ENCODE measurements at places on chromosomes 3 and 15.

DNA sequence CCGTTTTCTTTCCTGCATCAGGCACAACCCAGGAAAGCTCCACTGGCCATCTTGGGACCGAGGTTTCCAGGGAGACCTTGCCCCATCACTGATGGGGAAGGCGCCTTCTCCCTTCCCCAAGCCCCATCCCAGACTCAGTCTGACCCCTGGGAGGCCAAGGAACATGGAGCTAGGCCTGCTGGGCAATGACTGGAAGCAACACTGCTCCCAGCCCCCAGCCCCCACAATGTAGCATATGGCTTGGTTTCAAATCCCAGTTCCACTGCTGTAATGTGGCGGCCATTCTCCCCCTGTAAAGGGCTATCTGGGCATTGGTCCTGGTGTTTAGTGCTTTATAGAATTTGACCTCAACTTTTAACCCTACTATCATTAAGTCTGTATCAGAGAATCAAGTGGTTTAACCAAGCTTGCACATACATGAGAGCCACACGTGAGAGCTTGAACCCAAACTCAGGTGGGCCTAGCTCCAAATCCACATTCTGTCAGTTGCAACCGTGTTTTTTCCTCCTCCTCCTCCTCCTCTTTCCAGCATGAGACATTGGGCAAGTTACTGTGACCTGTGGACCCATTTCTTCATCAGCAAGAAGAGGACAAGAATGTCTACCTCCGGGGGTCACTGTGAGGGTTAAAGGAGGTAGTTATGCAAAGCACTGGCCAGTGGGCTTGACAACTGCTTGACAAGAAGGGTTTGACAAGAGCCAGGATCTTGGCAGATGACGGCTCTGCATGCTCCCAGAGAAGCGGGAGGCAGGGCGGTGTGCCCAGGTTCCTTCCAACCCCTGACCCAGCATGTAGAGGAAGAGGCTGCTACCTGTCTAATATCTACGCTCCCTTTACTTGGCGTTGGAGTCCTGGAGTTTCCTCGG is 37.4 kb downstream of the KLHL25 start:
- DNase-seq = no peak

GRCh38 chr3:185915642-185916041 is 22.2 kb downstream of the TRA2B start:
- no peak for DNase-seq

- no peak for DNase-seq
These were observed 3.8 kb upstream of the MANF start for GRCh38 chr3:51381333-51381705.

DNA sequence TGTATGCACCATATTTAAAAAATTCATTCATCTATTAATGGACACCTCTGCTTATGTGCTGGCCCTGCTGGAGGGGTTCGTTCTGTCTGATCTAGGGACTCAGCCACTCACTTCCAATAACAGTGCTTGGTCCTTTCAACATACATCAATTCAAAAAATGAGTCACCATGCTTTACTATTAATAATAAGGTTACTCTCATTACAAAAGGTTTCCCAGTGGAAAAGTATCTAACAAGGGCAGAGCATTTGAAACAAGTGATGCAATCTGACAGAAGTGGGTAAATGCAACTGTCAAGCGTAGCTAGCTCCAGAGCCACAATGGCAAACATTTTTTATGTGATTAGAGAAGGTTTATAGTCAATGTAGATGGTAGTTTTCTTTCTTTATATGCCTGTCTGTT is 67.9 kb upstream of the TNIK start:
- DNase-seq = no peak

GRCh38 chr3:12454816-12455121 is 29.5 kb upstream of the TSEN2 start:
- DNase-seq = no peak

DNA sequence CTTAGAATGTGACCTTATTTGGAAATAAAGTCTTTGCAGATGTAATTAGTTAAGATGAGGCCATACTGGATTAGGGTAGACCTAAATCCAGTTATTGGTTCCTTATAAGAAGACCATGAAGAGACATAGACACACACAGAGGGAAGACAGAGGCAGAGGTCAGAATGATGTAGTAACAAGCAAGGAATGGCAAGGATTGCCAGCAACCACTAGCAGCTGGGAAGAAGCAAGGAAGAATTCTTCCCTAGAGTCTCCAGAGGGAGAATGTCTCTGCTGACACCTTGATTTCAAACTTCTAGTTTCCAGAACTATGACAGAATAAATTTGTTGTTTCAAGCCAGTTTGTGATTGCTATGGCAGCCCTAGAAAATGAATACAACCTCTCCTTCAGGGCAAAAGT is 116.7 kb downstream of the WDR76 start:
- peak; percentile 30 for DNase-seq

- no peak for DNase-seq
These were observed 53.8 kb upstream of the CADM2 start for GRCh38 chr3:84904816-84905555.

- DNase-seq = no peak
These were observed 877.1 kb downstream of the PDCD6IP start for GRCh38 chr3:34675383-34676120.

DNA sequence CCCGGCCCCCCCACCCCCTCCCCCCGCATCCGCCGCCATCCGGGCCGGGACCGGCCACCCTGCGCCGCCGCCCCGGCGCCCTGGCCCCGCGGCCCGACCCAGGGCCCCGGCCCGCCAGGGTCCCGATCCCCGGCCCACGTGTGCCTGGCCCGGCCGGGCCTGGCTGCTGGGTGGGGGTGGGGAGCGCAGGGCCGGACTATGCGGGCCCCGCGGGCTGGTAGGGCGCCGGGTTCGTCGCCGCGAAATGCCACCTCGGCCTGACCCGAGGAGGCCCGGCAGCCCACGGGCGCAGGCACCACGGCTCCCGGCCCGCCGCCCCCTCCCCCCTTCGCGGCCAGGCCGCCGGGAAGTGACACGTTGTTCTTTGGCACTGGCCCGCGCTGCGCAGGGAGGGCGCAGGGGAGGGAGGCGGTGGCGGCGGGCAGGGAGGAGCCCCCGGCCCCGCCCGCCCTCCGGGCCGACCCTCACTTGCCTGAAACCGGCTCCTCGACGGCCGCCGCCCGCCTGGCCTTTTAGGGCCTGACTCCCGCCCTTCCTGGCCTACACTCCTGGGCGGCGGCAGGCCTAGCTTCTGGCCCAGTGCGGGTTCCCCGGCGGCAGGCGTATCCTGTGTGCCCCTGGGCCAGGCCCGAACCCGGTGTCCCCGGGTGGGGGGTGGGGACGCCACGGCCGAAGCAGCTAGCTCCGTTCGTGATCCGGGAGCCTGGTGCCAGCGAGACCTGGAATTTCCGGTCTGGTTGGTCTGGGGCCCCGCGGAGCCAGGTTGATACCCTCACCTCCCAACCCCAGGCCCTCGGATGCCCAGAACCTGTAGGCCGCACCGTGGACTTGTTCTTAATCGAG is 515 bp downstream of the EIF4G1 start:
- DNase-seq = peak; percentile 73

DNA sequence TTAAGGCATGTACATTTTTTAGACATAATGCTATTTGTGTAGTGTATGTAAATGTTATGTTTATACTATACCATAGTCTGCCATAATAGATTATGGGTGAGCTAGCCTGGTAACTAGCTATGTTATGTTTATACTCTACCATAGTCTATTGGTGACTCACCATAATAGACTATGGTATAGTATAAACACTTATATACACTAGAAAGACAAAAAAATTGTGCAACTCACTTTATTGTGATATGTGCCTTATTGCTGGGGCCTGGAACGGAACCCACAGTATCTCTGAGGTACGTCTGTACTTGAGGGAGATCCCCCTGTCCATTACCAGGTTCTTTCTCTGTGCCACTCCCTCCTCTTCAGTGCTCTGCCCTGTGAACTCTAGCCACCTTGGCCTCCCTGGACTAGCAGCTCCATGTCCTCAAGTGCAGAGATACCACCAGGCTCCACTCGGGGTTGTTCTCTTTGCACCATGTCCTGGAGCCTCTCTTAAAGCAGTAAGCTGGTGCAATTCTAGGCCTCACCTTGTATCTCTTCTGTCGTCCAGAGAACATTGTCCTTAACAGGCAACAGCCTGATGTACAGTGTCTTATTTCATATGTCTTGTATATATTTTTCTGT is 60.8 kb upstream of the PXYLP1 start:
- DNase-seq = no peak

- no peak for DNase-seq
These were observed 2.7 kb downstream of the FBN1 start for GRCh38 chr15:48642795-48643194.

- DNase-seq = no peak
These were observed 7.0 kb upstream of the TM4SF18 start for GRCh38 chr3:149340310-149340933.

DNA sequence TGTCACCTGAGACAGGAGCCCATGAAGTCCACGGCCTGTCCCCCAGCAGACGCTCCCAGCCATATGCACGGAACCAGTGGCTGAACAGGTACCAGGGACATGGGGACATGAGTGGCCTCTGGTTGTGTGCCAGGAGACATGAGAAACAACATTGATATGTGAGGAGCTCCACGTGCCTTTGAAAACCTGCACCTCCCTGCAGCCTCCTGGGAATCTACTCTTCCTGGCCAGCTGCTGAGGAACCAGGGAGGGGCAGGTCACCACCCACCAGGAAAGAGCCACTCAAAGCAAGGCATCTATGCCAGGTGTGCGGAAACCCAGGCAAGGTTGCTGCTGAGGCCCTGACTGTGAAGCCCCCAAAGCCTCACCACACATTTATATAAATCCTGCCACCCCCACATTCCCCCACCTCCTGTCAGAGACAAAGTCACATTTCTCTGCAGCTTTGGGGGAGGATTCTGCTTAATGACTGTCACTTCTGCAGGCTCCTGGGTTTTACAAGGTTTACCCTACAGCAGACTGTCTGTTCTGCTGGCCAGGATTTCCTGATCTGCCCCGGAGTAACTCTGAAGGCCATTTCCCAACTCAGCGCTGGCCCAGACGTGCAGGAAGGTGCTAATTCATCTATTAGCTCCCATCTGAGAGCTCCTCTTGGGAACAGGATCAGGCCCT is 110.8 kb downstream of the ADCY5 start:
- no peak for DNase-seq

DNA sequence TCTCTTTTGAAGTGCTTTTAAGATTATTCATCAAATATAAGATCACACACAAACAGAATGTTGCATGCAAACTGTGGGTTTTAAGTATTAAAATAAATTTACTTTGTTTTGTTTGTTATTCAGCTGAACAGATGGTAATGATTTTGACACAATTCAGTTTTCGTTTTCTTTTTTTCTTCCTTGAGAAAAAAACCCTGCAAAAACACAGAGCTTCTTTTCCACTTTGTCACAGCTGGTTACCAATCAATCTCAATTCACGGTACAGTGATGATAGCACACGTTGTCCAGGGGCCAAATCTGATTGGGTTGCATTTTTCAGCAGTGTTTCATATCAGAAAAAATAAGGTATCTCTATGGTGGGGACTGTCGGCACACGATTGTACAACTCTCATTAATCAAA is 473.6 kb downstream of the ROBO2 start:
- DNase-seq = peak; percentile 64

Data from GM04504 (cell line).